Femur (tissue), 1 donor: ENCODE measurements at places on chromosomes 5 and 9.

DNA sequence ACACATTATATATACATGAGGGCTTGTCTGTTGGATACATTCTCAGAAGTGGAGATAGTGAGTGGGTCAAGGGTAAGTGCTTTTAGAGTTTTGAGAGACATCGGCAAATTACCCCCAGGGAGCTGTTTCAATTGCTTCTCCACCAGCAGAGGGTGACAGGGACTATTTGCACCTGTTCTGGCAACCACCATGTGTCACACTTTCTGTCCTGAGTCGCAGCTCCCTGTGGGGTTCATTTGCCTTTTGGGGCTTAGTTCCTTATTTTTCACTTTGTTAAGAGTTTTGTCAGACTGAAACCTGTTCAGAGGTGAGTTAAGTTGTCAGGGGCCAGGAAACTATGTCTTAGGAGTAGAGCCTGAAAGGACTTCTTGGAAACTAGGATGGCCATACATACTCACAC is 20.1 kb upstream of the SLC36A1 start:
- DNase-seq: no peak

- peak; percentile 38 for DNase-seq
These were observed 19.7 kb downstream of the DNAJA1 start for GRCh38 chr9:33044677-33045282.

DNA sequence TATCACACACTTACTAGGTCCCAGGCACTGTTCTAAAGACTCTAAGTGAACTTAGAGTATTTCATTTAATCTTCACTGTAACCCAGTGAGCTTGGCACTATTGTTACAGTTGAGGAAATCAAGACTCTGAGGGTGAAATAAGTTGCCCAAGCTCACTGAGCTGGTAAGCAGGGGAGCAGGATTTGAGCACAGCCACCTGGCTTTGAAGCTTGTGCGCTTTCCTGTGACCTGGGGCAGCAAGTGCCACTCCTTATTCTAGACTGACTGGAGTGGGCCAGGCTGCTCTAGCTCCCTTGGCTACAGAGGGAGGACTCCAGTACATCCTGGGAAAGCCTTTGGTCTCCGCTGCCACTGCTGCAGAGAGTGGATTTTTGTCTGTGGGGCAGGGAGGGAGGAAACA is 50.0 kb downstream of the RGS3 start:
- DNase-seq: no peak

- DNase-seq: peak; percentile 63
These were observed 1.0 kb downstream of the PRDM6 start for GRCh38 chr5:123089914-123090660.

DNA sequence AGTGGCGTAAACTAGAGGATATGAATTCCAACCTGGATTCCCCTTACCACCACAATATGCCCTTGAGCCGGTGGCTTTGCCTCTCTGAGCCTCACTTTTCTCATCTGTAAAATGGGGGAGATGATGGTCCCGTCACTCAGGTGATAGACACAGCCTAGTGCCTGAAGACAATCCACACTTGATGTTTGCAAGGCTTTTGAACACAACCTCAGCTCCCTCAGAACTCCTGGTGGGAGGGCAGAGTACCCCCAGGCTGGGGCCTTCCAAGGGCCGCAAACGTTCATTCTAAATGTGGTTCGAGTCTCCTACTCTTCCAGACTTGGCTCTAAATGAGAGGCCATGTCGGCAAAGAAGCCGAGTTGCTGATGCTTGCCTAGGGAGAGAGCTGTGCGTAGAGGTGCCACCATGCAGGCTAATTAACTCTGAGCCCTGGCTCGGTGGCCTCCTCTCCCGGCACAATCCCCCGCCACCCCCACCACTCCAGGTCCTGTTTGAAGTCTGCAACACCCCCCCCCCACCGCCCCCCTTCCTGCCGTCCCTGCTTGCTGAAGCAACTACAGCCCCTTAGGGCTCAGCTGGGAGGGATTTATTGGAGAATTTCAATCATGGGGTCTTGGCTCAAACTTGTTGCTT is 97.7 kb upstream of the LMX1B start:
- no peak for DNase-seq

GRCh38 chr9:74773886-74774479 is 113.7 kb downstream of the TRPM6 start:
- peak; percentile 83 for DNase-seq

GRCh38 chr5:167587772-167588437 is 703.5 kb upstream of the WWC1 start:
- no peak for DNase-seq

- DNase-seq: no peak
These were observed 95.6 kb upstream of the SPOCK1 start for GRCh38 chr5:137594717-137595116.

- peak; percentile 45 for DNase-seq
These were observed 255.2 kb downstream of the TMEM167A start for GRCh38 chr5:82821846-82822633.

- no peak for DNase-seq
These were observed 31.0 kb upstream of the PRRC1 start for GRCh38 chr5:127486471-127486870.

DNA sequence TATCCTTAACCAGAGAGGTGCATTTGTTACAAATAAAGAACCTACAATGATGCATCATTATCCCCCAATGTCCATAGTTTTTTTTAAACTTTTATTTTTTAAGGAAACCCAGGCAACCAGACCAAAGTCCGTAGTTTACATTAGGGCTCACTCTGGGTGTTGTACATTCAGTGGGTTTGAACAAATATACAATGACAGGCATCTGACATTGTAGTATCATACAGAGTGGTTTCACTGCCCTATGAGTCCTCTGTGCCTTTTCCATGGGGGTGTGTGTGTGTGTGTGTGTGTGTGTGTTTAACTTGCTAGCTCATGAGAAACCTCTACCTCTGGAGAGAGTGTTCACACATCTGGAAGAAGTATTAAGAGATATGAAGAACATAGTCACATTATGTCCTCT is 141.5 kb downstream of the KDM4C start:
- no peak for DNase-seq

- no peak for DNase-seq
These were observed 170.8 kb upstream of the NR3C1 start for GRCh38 chr5:143574236-143574635.

DNA sequence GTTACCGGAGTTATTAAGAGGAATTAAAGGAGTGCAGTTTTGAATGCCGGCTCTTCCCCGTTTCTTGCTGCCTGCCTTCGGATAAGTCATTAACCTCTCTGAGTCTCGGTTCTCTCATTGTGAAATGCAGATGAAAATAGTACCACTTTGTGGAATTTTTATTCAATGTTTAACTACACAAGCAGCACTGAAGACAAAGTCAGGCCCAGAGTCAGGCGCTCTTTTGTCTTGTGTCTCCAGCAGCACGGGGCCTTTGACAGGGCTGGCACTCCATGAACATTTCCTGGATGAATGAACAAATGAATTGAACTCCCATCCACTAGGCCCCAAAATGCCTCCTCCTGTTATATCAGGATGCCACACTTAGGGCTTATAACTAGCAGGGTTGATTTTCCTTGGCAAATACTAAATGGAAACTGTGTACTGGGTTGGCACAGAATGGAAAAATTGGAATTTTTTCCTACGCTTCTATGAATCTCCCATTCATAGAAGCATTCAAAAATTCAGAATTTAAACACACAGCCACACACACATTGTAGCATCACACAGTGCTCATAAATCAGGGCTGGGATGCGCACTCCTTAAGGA is 332.8 kb downstream of the MLLT3 start:
- peak; percentile 39 for DNase-seq

GRCh38 chr9:3936520-3937235 is 363.2 kb downstream of the GLIS3 start:
- DNase-seq: no peak

DNA sequence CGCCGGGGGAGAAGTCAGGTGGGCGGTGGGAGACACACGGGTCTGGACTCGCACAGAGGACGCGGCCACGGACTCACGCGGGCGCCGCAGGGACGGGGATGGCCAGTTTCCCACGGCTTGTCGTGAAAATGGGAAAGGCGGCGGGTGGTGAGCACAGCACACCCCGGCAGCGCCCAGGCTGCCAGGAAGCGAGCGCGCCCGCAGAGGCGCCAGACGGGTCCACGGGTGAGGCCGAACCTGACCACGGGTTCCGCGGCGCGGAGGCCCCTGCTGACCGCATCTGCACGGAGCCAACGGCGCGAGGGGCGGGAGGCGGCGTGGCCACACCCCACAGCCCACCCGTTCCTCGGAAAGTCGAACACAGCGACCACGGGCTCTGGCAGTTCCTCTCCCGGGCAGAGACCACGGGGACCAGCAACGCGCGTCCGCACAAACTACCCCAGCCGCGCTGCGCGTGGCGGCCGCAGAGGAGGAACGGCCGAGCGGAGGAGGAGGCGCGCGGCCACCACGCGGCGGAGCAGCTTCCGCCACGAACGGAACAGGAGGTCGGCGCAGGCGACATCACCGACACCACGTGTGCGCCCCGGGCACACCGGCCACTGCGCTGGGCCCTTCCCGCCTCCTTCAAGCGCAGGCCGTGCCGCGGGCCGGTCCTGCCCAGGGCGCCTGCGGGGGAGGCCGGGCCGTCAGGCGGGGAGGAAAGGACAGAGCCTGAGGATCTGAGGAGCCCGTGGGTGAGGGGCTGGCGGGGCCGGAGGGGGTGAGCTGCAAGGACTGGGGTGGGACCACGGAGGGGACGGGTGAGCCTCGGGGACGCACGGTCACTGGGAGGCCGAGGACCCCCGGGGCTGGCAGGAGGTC is 5.6 kb downstream of the EXD3 start:
- DNase-seq: peak; percentile 10

- no peak for DNase-seq
These were observed 539.1 kb downstream of the PSAT1 start for GRCh38 chr9:78835928-78836450.

- no peak for DNase-seq
These were observed 81.7 kb upstream of the LMX1B start for GRCh38 chr9:126532019-126532462.

- DNase-seq: no peak
These were observed 33.8 kb upstream of the KDM4C start for GRCh38 chr9:6723881-6724420.

DNA sequence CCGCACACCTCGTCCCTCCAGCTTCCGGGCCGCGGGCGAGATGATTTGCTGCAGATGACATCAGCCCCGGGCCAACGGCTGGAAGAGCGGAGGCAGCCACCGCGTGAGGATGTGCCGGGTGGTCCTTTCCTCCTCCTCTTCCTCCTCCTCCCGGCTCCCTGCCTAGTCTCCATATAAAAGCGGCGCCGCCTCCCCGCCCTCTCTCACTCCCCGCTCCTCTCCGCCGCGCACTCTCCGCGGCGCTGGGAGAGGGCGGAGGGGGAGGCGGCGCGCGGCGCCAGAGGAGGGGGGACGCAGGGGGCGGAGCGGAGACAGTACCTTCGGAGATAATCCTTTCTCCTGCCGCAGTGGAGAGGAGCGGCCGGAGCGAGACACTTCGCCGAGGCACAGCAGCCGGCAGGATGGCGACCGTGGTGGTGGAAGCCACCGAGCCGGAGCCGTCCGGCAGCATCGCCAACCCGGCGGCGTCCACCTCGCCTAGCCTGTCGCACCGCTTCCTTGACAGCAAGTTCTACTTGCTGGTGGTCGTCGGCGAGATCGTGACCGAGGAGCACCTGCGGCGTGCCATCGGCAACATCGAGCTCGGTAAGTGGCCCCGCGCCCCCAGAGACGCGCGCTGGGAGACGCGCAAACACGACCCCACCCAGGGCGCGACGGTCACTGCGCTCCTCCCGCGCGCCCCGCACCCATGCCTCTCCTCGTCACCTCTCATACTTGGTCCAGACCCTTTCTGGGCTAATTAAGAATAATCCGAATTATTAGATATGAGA is at the start of gene MAP1B:
TSS of gene MAP1B (plus strand) at position 345 of the 770 bp plus-strand sequence. CDS start at position 402, 57 bp downstream.
- peak; percentile 85 for DNase-seq

DNA sequence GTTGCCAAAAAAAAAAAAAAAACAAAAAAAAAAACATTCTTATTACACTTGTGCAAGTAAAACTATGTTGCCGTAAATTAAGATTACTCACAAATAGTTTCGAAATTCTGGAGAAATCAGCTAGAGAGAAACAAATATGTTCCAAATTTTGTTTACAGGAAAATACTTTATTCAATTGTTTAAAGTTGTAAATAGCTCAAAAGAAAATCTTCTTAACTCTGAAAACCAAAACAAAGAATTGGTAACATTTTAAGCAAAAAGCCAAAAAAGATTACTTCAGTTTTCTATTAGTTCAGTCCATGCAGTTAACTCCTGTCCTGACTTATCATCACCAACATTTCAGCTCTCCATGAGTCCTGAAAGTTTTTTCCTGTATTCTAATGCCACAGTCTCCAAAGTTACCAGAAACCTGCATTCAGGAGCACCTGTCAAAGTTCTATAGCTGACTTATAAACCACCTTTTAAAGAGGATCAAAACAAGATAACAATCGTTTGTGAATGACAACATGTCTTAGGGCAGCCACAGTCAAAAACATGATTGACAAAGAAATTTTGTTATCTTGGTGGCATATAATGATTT is 194.1 kb downstream of the RANBP17 start:
- no peak for DNase-seq

DNA sequence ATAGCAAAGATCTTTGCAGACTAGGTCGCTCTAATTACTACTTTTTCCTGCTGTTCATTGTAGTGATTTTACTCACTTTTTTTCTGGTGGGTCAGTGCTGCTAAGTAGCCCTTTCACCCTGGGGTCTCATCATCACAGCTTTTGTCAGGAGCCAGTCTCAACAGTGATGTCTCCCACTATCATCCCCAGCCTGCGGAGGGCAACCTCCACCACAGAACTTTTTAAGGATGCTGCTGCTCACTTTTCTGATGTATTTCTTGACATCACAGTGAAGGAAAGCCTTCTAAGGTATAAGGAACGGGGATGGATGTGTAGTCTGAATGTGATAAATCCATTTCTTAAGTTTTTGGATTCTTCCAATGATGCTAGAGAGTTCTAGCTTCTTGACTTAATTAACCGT is 242.5 kb upstream of the RIOK2 start:
- no peak for DNase-seq

DNA sequence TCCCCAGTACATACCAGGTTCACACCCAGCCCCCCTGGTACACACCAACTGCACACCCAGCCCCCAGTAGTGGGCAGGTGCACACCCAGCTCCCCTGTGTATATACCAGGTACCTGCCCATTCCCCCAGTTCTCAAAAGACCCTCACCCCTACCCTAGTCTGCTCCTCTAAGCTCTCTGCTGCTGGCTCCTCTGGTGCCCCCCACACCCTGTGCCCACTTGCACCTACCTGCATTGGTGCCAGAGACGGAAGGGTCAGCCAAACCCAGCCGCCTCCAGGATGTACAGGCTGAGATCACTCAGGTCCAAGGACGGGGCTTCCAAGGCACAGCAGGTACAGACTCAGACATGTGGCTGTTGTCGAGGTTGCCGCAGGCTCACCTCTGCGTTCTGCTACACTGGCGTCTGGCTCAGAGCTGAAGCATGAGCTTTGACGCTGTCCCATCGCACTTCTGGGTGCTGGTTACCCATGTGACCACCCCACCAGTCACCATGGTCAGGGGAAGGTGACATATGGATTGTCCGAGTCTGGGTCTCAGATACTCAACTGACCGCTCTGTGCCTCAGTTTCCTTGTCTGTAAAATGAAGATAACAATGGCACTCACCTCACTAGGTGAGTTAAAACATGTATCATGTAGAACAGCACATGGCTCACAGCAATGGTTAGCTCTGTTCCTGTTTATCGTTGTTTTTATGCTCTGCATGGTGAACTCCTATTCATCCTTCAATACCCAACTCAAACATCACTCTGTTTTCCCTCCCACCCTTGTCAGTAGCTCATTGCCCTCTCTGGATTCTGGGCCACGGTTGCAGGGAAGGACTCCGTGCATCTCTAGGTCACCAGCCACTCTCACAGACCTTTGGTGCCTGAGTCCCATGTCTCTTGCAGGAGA is 45.3 kb upstream of the SUSD3 start:
- no peak for DNase-seq

- no peak for DNase-seq
These were observed 210.5 kb downstream of the NXNL2 start for GRCh38 chr9:88745276-88746001.
